Neuronal stem cell (in vitro differentiated cells): ENCODE measurements at places on chromosomes 11 and 22.

GRCh38 chr11:63165706-63166310 is 21.8 kb upstream of the SLC22A24 start:
- DNase-seq: no peak

DNA sequence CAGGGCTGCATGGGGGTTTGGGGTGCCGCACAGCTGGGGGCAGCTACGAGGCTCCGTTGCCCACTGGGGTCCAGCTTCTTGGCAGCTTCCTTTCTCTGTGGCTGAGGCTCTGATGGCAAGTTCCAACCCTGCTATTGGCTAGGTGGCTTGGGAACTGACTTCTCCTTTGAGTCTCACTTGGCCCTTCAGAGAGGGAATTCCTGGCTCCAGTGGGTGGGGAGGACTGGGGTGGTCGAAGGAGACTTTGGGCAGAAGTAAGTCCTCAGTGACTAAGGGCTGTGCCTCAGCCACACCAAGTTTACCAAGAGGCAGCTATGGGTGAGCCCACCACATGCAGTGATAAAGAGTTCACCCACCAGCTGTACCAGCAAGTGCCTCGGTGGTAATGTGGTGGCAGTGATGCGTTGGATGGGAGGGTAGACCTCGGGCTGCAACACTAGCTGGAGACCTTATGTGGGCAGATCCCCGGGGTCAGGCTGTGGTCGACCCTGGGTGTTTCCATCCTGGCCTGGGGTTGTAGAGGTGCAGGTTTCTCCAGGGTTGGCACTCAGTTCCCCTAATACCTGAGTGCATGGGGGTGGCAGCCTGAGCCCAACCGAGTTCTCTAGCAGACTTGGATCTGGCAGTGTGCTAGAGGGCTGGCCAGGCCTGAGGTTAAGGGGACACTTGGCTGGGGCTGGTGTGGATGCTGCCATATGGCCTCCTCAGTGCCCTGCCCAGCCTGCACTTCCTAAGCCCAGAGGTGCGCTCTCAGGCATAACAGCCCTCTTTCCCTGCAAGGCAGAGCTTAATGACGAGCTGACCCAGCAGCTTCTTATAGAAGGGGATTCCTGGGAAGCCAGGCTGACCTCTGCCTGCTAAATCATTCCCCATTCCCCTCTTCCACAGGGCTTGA is 197.0 kb upstream of the CADM1 start:
- DNase-seq: no peak

- DNase-seq: no peak
These were observed 68.5 kb upstream of the IGLL5 start for GRCh38 chr22:22818861-22819855.

DNA sequence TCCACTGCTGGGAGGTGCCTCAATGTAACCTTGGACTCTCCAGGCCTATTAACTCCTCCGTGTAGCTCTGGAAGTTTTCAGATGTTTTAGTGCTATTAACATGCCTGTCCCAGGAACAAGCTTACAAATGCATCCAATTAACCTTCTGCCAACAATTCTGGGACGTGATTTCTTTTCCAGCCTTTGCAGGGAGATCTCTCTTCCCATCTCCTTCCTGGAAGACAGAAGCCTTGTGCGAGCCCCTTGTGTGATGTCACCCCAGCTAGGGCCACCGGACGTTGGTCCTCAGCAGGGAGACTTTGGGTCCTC is 47.7 kb upstream of the SYT7 start:
- DNase-seq: no peak

- no peak for DNase-seq
These were observed 40.0 kb downstream of the KCNJ4 start for GRCh38 chr22:38415046-38415445.

GRCh38 chr11:18706330-18707243 is 8.0 kb downstream of the TMEM86A start:
- DNase-seq: no peak

DNA sequence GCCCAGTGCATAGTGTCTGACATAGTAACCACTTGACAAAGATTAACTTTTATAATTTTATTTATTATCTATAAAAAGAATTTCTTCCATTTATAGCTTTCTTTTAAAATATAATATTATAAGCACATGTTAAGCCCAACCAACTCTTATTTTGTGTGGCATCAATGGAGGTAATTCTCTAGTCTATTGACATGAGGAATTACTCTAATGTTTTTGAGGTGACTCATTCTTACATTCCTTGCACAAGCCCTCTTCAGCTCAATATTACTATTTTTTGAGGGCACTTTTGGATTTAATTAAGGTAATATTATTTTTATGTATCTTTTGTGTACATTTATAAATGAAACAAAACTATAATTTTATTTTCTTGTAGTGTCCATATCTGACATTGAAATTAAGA is 59.6 kb downstream of the AASDHPPT start:
- DNase-seq: no peak

GRCh38 chr22:26671317-26672059 is 14.1 kb downstream of the MIAT start:
- DNase-seq: no peak

- DNase-seq: no peak
These were observed 97.4 kb downstream of the FDX1 start for GRCh38 chr11:110527146-110527545.

DNA sequence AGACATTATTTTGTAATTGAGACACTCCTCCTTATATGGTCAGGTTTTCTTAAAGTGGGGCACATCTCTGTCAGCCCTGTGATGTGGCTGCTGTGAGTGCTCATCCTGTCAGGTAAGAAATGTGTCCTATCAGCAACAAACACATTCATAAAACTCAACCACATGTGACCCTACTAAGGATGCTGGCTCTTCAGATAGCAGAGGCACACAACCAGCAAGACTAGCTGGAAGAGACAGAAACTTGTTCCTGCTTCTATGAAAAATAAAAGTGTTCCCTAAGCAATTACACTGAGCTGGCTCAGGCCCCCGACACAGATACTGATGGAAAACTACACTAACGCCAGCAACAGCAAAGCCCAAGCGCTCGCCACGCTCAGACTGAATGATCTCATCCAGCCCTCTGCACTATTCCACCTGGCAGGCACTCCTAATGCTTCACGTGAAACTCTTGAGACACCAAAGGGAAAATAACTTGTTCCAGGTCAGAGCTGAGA is 49.8 kb upstream of the CYP2D6 start:
- no peak for DNase-seq

DNA sequence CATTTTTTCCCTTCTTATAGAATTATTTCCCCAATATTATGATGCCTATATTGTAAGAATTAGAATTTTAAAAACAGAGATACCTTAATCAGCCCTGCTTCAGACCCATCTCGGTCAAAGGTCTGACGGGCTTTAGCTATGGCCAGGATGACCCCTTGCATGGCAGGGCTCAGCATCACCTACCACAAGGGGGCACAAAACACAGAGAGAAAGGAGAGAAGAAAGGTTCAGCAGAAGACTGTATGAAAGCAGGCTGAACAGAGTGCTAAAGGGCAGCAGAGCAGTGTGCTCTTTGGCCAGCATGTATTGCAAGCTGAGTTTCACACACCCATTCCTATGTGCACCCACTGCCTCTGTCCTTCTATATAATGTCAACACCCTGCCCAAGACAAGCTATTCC is 26.8 kb downstream of the CLDN25 start:
- peak; percentile 38 for DNase-seq

- DNase-seq: no peak
These were observed 540 bp downstream of the MEN1 start for GRCh38 chr11:64809781-64810241.

DNA sequence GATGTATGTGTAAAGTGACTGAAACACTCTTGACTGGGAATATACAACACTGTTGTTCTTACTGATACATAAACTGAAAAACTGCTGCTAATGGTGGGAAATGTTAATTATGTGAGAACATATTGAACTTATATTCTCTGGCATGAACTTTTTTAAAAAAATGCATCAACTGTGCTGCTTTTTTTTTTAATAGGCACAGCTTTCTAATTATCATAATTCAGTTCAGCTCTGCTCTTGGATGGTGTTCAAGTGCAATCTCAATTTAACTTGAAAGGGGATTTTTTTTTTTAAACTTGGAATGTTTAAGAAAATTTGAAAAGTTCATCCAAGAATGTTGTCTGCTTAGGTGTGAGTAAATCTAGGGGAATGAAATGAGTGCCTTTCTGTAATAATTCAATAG is 5.2 kb downstream of the TEAD1 start:
- DNase-seq: no peak
